ENCODE measurements at places on chromosomes 12 and 14.
A peak's percentile ranks its signal among the peaks of the same experiment; 100 is the strongest.

- DNase-seq, result peak; percentile 71
These were observed 164.9 kb upstream of the BMP4 start for GRCh38 chr14:54121466-54122027.

DNA sequence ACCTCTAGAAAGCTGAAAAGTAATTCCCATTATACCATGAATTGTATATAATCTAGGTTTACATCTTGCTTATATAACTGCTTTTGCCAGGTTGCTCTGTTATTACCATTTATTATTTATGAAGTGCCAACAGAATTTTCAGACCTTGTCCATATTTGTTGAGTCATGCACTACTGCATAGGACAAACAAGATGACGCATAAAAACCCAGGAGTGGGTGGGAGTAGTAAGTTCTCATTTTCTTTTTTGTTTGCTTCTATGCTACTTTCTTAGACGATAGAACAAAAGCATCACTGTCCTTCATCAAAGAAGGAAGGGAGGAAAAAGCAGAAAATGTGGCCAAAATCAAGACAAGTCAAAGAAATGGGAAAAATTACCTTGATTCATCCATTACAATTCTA lies 119.0 kb upstream of the RASSF8 start:
- no peak for DNase-seq

DNA sequence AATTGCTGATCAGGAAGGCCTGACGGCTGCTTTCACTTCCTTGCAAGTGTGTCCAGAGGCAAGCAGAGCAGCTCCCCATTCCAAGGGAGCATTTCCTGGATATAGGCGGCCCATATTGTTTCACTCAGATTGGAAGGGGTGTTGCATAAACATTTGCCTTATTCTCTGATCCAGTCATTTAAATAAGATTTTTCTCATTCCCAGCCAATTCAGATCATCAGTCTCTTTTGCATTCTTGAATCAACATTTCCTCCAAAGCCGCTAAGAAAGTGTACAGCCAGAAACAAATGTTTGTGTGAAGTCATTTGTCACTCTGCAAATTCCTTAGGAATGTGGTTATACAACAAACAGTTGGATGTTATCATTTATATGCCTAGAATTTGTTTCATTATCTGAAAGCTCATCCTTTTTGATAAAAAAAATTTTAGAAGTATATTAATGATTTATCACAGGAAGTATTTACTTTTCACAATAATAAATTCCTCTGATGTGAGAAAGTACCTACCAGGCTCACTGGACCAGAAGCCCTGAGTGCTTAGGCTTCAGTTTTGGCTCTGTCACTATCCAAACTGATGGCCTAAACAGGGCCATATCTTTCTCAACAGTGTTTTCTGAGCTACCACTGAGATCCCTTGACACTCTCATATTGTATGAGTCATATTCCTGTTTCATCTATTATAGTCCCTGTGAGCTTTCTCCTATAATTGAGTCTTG lies 379.6 kb downstream of the CCDC91 start:
- peak; percentile 93 for DNase-seq

DNA sequence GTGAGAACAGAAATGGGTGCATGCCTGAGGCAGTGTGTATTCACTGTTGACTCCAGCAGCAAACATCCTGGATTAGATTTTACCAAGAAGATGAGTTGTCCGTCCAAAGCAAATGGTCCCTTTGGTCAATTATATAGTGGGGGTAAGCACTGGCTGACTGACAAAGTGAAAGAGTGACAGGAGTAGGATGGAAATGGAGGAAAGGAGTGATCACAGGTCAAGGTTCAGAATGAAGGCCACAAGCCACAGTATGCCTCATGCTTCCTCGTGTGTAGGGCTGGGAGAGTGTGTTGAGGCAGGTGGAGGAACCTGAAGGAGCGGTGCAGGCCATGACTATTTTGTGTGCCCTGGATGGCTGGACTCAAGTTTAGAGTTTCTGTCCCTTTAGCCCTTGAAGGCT lies 14.3 kb downstream of the DHRS2 start:
- DNase-seq, result no peak

DNA sequence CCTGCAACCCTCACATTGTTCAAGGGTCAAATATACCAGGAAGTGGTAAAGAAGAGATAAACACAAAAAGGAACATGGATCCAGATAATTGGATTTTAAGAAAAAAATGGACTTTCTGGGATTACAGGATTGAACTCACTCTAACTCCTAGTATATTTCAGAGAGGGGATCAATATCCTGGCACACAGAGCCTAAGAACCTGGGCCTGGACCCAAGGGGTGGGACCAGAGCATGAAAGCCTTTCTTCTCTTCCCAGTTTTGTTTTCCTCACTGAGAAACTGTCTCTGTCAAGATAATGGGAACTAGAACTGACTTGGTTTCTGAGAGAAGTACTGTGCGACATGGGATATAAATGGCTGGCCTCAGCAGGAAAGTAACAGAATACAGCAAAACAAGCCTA lies 422.8 kb upstream of the STXBP6 start:
- no peak for DNase-seq

- no peak for DNase-seq
These were observed 162.8 kb upstream of the TBX3 start for GRCh38 chr12:114846771-114847170.

GRCh38 chr12:51240971-51241370 lies 2.3 kb downstream of the DAZAP2 start:
- DNase-seq, result peak; percentile 29

DNA sequence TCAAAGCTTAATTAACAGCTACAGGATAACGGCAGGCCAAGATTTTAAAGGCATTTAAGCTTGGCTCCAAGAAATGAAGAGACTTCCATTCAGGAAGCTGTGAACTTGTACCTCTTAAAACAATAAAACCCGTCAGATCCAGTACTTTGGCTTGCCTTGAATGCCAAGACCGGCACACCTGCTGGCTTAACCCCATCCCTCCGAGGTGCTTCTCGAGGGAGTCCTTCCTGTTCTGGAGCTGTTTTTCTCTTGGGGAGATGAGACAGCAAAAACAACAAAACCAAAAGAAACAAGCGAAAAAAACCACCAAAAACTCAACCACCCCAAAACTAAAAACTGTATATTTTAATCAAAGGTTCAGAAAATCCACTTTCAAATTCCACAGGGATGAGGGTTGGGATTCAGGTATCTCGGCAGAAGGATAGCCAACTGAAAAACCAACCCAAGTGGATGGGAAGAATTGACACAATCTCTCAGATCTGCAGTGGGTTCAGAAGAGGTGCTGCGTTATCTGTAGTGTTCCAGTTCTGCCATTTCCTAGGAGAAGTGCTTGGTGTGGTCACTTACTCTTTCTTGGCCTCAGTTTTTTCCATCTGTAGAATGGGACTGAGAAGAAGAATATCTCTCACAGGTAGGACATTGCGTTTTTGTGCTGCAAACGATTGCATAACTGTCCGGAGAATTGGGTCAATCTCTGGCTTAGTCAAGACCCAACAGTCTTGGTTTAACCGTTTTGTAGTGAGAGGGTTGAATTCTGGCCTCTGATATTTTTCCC lies 420.1 kb downstream of the VRK1 start:
- DNase-seq, result no peak

DNA sequence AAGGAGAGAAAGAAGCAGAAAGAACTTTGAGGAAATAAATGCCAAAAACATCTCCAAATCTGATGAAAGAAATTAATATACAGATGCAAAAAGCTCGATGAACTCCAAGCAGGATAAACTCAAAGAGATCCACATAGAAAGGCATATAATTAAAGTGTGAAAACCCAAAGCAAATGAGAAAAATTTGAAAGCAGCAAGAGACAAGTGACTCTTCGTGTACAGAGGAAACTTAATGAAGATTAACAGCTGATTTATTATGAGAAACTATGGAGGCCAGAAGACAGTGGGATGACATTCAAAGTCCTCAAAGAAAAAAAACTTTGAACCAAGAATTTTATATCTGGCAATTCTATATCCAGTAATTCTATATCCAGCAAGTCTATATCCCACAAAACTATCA lies 163.0 kb upstream of the TMCC3 start:
- DNase-seq, result no peak

DNA sequence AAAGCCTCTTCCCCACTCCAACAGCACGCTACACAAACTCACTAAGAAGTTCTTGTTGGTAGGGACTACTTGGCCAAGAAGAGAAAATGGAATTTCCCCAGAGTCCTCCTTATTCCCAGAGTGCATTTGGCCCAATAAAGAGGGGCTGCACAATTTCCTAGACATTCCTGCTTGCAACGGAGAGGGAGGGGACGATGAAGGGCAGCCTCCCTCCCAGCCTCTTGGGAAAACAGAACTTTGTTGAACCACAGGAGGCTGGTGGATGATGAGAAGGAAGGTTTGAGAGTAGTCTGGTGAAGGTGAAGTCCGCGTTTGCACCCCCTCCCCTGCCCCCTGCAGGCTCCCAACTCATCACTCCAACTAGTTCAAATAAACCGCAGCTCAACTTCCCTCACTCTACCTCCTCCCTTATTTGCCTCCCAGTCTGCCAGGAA lies 19.1 kb upstream of the TBX3 start:
- no peak for DNase-seq

- DNase-seq, result no peak
These were observed 56.1 kb downstream of the EPS8 start for GRCh38 chr12:15733136-15733535.

DNA sequence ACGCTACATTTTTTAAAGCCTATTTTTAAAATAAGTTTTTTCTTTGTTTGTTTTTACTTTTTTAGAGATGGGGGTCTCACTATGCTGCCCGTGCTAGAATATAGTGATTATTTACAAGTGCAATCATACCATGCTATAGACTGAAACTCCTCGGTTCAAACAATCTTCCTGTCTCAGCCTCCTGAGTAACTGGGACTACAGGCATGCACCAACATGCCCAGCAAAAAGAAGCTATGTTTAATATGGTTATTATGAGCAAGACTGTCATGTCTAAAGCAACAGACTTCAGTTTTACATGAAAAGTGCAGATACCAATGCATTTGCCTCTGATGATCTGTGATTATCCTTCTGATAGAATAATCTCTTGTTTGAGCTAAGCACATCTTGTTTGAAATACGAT lies 45.6 kb upstream of the SGPP1 start:
- DNase-seq, result no peak

DNA sequence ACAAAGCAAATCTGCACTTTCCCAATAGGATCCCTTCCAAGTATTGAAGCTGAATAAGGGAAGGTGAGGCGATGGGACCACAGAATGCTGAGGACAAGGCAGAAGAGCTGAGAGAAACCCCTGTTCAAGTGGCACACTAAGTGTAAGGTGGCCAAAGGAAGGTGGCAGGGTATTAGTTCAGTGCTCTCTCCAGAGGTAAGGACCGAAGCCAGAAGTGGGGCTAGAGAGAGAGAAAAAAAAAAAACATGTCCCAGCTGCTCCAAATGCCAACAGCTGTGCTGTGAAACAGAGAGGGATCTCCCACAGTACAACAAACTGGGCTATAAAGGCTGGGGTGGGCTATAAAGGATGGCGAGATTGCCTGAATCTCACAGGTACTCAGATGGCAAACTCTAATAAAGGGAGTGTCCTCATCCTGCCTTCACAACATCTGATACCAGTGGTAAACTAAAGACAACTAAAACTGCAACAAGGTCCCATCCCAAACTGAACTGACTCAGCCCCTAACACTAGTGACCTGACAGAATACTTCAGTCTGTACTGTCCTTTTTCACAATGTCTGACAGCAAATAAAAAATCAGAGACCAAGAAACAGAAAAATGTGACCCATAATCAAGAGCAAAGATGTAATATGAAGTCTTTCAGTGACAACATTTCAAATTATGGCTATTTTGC lies 47.9 kb downstream of the CDK17 start:
- DNase-seq, result no peak

DNA sequence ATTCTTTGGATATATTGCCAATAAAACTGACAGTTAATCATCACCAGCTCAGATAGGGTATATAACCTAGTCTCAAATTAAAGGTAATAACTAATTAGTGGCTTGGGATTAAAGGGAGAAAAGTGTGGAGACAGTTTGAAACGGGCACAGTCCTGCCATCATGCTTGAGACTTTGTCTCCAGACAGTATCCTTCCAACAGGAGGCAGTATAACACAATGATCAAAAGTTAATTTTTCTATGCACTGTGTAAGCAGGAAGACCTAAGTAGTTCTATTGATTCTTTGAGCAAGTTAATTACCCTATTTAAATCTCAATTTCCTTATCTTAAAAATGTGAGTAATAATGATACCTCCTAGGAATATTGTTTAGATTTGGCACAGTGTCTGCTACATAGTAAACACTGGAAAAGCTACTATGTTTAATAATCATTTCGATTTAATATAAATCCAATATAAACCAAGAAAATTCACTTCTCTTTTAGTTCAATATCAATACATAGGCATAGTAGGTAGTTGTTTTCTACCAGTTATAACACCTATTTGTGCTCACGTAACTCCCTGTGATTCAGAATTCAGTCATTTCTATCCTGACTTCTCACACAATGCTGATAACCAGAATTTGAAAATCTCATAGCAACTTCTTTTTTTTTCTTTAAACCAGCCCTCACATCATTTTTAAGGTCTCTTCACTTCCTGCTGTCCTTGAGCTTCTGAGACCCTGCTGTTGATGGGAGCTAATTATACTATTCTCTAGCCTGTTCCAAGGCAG lies 53.7 kb downstream of the GALNT4 start:
- peak; percentile 45 for DNase-seq

- no peak for DNase-seq
These were observed 630.9 kb upstream of the ATXN7L3B start for GRCh38 chr12:73906757-73907156.

GRCh38 chr12:130765186-130765659 lies 49.1 kb upstream of the RIMBP2 start:
- DNase-seq, result peak; percentile 31

DNA sequence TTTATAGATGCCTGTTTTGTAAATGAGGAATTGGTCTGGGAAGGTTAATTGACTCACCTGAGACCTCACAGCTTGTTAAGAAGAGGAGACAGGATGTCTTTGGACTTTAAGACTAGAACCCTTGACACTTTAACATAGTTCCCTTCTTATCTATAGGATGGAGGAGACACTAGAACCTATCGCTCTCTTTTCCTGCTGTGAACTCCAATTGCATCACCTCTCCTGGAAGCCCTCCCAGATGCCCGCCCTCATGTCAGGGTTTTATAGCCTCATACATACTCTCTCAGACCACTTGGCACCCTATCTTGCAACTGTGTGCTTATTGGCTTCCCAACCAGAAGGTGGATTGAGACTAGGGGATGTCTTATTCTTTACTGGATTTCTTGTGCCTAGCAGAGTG lies 2.5 kb upstream of the CTDSP2 start:
- DNase-seq, result no peak

GRCh38 chr14:81662066-81662465 lies 128.4 kb upstream of the SEL1L start:
- DNase-seq, result no peak

DNA sequence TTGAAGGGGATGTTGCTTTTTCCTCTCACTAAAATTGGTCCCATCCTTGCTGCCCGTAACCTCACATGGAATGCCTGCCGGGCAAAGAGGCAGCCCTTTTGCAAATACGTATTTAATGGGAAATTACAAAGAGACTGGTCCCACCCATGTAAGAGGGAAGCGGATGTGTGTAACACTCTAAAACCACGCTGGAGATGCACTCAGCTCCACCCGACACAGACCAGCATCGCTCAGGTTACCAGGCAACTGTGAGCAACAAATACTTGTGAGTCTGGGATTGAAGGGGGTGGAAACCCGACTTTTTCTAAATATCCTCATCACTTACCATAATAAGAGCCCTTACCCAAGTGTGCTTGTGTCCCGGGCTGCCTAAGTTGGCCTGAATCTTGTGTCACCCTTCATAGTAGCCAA lies 47.7 kb downstream of the ELK3 start:
- peak; percentile 67 for DNase-seq

All from fibroblast of skin of scalp (primary cell).